ENCODE measurements at places on chromosomes 2 and 18.

DNA sequence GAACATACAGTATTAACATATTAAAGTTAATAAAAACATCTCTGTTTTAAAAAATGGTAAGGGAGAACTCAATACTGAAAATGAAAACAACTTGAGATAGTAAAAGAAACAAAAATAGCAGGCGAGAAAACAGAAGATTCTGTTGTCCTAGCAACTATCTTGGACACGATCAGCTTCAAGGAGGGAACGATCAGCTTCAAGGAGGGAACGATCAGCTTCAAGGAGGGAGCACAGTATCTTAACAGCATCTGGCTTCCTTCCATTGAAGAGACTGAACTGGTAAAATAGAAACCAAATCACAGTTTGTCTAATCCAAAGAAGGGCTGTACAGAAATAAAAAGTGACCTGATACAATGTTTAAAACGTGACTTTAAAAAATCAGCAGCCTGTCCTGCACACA, 51.8 kb downstream of the NDUFA10 start:
- no peak for DNase-seq

GRCh38 chr2:215826838-215827441, 186.4 kb downstream of the MREG start:
- no peak for DNase-seq

GRCh38 chr2:16870491-16871076, 204.9 kb upstream of the CYRIA start:
- no peak for DNase-seq

GRCh38 chr18:31741097-31741735, 19.5 kb downstream of the SLC25A52 start:
- peak; percentile 35 for DNase-seq

DNA sequence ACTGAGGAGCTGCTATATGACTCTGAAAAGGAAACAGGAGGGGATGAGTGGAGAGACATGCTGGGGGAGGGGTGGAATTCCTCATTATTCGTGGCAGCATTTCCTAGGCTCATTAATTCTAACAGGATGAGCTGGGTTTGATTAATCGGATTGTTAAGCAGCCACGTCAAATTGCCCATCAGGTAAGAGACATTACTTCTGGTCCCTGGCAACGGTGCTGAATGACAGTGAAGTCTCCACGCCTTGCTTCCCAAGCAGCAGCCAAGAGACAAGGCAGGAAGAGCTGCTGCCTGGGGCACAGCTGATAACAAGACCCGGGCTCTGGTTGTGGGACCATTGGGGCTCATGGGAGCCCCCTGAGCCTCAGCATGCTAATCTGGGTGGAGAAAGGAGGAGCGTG, 86.6 kb downstream of the MARCHF4 start:
- DNase-seq: no peak

DNA sequence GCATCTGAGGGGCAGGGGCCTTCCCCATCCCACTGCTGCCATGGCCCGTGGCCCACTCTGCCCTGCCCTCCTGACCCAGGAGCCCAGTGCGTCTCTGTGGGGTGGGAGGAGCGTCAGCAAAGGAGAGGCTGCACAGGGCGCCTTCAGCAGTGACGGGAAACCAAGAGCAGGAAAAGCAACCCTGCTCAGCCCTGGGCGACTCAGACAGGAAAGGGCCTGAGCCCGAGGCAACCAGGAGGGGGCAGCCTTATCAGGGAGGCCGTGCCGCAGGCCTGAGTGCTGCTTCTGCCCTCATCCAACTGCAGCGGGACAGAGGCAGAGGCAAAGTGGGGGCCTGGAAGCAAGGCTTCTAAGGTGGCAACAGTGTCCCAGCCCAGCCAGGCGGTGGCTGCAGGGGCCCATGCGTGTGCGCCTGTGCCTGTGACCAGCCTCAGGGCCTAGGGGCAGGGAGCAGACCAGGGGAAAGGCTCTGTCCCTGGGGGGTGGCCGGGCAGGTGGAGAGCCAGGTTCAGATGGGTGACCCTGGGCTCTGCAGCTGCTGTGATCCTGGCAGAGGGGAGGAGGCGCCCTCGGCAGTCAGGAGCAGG, 23.3 kb upstream of the ALPI start:
- no peak for DNase-seq

GRCh38 chr2:45802499-45803138, 151.1 kb downstream of the PRKCE start:
- DNase-seq: no peak

DNA sequence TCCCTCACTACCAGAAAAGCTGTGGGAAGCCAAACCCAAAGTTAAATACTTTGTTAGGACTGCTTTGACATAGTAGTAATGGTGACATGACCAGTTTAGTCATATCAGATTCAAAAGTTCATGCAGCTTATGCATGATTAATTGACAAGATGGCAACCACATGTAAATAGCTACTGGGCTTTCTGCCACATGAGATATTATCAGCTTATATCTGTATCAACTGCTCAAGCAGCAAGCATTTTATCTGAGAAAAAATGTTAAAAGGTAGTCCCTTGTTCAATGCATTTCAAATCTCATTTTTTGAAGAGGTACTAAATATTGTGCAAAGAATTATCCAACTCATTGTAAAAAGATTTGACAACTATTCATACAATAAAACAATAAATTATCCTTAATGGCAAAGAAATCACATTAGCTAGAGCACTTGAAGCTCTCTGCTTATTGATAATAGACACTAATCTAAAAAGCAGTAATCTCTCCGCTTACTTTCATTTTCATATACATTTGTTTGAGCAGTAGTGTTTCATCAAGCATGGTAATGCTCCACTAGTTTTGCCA, 993.6 kb upstream of the NXPH2 start:
- no peak for DNase-seq

- no peak for DNase-seq
Observed at GRCh38 chr2:64695721-64696261, 42.1 kb upstream of the SERTAD2 start.

DNA sequence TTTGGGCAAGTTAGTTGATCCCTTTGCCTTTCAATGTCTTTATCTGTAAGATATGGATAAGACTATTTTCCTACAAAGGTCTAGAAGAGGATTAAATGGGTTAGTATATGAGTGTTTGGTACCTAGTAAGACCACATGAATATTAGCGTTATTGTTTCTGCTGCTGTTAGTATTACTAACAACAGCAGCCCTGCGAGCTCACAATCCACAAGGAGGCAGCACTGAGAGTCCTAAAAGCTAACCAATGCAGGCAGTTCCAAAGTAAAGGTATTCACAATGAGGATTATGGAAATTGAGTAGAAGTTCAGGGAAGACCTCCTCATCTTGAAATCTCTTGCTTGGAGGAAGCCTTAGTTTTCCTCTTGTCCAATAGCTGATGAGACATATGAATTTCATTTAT, 248.9 kb downstream of the TDRD15 start:
- DNase-seq: no peak

DNA sequence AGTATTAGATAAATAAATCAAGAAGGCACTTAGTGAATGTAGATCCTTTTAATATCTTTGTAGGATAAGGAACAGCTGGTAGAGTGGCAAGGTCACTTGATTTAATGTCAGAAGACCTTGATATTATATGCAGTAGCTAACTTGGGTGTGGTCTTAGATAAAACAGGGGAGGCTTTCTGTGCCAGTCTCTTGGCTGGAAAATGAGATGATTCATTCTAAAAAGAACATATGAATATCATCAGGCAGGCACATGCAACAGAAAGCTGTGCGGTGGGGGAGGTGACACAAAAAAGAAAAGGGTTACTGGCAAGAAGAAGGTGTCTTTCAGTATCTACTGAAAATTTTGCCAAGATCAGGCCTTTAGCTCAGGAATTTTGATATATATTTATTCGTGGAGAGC, 931.7 kb upstream of the CELF4 start:
- no peak for DNase-seq

GRCh38 chr2:25989154-25989553, 6.9 kb upstream of the KIF3C start:
- no peak for DNase-seq

DNA sequence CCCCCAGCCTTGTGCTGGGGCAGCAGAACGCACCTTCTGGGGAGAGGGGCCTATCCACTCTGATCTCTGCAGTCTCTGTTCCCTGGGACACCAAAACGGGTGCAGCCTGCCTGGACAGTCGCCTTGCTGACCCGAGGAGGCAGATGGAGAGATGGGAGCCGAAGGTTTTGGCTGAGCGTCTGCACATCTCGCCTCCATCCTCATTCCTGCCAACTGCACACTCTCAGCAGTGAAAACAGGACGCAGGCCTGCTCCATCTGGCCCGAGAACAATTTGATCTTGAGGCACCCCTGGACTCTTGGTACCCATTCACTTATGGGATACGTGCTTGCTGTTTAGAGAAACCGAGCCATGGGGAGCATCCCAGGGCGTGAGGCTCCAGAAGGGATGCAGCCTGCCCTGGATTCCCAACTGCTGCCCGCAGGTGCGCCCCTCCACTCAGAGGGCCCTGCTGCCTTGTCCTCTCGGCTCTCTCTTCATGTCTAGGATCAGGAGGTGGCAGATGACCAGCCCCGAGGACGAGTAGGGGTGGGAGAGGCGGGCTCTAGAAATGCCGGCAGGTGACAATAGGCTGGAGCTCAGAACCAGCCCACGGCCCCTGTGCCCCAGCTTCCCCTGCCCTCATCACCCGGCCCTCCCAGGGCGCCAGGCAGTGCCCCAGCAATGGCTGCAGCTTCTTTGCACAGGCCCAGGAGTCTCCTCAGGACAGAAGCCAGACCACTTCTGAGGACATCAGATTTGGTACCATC, 9.1 kb upstream of the SEMA4C start:
- no peak for DNase-seq

DNA sequence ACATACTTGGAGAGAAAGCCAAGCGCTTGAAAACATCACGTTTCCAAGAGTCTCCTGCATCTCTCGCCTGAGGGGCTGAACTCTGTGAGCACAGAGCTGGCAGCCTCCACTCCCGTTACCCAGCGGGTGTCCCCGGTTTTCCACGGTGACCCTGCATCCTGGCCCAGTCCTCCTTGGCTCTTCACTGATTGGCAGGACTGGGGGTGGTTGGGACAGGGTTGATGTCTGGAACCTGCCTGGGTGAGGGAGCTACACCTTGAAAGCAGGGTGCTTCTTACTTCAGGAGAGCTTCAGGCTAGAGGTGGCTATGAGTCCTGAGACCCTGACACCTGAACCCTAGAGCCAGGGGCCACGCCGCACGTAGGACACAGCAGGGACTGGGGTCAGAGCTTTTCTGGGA, 234.1 kb downstream of the DYSF start:
- DNase-seq: no peak

- DNase-seq: no peak
Observed at GRCh38 chr2:203890733-203891132, 23.2 kb downstream of the CTLA4 start.

DNA sequence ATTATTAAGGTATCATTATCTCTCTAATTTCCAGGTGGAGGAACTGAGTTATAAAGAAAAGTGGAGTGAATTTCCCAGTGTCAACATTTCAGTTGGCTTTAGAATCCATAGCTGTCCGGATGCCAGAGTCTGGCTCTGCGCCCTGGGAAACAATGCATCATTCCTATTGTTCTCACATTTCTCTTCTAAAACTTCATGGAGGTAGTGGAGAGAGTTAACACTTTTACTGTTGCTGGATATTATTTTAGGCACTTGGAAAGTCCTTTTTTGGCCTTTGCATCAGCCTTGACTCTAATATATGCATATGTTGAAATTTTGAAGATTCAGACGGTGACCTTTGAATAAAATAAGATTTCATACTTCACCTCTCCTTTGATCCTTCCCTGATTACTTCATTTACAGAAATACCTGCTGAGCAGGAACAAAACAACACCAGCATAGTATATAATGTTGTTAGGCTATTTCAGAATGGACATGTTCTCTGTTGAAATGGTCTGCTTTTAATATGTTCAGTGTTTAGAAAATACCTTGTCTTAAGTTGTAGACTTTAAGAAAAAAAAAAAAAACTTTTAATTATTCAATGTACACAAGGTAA, 148.8 kb downstream of the EPHA4 start:
- no peak for DNase-seq

DNA sequence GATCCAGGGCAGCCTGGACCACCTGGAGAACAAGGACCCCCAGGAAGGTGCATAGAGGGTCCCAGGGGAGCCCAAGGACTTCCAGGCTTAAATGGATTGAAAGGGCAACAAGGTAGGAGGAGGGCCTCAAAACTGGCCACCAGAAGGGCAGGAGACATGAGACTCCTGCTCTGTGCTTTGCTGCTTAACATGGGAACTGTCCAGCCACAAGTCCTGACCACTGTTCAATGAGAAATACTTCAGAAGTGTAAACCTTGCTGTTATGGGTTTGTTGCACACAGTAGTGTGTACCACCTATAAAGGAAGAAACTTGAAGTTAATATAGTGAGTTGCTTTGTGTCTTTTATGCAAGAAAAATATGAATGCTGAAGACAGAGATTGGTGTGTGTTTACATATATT, 44.2 kb upstream of the MFF start:
- DNase-seq: no peak

- DNase-seq: no peak
Observed at GRCh38 chr2:209519271-209519670, 95.4 kb downstream of the MAP2 start.

DNA sequence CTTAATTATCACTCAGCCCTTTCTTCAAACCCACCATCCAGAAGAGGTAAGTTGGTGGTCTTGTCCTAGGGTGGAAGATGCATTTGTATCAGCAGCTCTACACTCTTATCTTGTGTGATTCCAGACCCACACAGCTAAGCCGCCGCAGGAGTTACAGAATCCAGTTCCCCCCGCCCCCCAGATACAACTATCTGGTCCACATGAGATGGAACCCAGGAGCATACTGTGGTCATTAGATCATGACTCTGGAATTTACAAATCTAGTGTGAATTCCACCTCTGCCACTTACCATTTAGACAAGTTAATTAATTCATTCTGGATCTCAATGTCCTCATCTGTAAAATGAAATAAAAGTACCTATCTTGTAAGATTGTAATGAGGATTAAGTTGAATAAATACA, 486.4 kb downstream of the BCL11A start:
- DNase-seq: no peak

DNA sequence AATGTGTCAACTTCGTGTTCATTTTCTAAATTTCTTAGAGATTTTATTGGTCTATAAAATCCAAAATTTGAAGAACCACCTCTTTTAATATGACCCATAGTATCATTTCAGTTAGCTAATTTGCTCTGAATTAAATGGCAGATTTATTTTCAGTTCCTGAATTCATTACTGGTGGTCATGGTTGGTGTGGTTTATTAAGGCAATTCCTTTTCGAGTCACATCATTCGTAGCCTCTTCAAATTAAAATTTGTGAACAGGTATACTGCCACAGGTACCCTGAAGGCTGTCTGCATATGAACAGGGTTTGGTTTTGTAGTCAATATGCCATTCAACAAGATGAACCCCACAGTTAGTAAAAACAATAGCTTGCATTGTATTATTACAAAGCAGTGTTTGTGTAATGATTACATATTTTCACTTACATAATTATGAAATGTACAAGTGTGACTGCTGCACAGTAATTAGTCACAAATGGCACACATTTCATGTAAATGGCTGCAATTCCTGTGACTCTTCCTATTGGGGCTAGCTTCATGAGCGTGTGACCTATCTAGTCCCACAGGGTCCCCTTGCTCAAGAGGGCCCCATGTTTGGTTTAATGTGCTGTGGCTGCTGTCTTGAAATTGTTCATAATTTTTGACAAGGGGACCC, 48.9 kb downstream of the CDC42EP3 start:
- no peak for DNase-seq
